ENCODE measurements at places on chromosomes 6 and 20. TPM values are rescaled to one million over a fixed set of nuclear protein-coding genes. Genes with fewer than 3 reads are reported as not detected.

AP5S1 gene
- total RNA-seq = 15.1 TPM

ECT2L gene
- not detected for total RNA-seq

C20orf204 gene
- total RNA-seq = 0.32 TPM

C2 gene
- total RNA-seq = 0.46 TPM

XPO5 gene
- 28.7 TPM for total RNA-seq
